ENCODE measurements at places on chromosomes 7 and 10.
A peak's percentile ranks its signal among the peaks of the same experiment; 100 is the strongest.

- no peak for DNase-seq
Measured at GRCh38 chr10:78770167-78771090, 298.3 kb upstream of the ZMIZ1 start.

- DNase-seq = no peak
Measured at GRCh38 chr7:155512246-155512887, 34.0 kb downstream of the CNPY1 start.

DNA sequence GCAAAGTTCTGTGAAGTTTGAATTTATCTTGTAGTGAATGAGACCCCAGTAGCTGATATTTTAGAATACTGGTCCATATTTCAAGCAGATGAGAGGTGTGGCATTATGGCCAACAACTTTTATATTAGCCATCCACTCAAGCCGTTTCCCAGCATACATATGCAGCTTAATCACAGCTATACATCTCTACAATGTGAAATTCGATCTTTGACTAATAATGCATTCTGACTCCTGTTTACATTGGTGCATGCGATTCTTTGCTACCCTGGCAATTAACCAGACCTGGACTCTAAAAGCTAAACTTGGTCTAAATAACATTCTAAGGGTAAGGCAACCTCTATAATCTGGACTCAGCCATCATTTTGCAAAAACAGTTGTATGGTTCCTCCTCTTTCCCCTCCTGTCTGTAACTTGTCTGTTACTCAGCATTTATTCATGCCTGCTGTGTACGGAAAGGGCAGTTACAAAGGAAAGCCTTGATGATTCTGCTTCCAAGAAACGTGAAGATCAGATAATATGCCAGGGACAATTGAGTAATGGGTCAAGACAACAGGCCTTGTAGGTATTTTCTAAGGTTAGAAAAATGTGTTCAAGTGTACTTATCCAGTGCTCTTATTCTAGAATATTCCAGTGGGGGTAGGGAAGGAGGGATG, 50.6 kb downstream of the PNLIPRP2 start:
- DNase-seq = peak; percentile 39

DNA sequence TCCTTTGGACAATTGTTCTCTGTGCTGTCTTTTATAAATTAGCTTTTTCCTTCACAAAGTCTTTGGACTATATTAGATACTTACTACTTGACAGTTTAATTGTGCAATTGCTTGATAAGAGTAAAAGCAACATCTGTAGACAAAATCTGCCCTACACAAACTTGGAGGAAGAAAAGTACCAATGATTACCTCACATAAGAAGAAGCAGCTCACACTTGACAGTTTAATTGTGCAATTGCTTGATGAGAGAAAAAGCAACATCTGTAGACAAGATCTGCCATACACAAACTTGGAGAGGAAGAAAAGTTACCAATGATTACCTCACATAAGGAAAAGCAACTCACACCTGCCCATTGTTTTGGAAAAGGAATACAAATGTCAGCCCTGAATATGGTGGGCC, 17.1 kb upstream of the SCIN start:
- DNase-seq = no peak

DNA sequence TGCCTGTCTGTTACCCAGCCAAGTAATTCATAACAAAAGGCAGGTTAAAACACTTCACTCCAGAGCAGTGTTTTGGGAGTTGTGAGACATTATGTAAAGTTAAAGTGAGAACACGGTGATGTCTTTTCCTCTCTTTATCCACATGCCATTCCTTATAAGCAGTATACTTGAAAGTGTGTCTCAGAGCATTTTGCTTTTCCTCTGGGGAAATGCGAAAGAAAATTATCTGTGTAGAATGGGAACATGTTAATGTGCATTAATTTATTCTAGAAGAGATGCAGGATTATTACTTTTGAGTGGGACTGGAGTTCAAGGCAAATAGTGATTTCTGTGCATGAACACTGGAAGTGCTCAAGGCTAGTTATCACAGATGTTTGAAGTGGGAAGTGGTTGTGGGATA, 170.4 kb downstream of the PLXDC2 start:
- DNase-seq = no peak

GRCh38 chr10:59179068-59179467, 2.6 kb downstream of the PHYHIPL start:
- no peak for DNase-seq

DNA sequence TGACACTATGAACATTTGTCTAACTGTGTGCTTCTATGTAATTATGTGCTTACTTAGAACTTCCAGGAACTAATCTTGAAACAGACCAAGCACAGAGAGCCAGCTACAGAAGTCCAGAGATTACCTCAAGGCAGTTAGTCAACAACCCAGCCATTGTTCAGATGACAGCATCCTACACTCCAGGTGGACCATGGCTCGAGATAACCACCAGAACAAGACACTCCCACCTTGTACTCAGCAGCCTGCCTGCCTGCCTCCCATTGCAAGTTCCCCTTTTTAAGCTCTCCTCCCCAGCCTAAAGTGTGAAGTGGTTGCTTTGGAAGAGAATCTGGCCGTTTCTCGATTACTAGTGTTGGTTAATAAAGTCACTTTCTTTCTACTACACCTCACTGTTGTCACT, 1080.6 kb upstream of the LRRN3 start:
- no peak for DNase-seq

GRCh38 chr7:41706228-41706930, 3.5 kb upstream of the INHBA start:
- DNase-seq = no peak

GRCh38 chr10:122931088-122931906, 20.9 kb downstream of the FAM24A start:
- no peak for DNase-seq

GRCh38 chr10:49397036-49397999, 1.4 kb upstream of the DRGX start:
- no peak for DNase-seq

DNA sequence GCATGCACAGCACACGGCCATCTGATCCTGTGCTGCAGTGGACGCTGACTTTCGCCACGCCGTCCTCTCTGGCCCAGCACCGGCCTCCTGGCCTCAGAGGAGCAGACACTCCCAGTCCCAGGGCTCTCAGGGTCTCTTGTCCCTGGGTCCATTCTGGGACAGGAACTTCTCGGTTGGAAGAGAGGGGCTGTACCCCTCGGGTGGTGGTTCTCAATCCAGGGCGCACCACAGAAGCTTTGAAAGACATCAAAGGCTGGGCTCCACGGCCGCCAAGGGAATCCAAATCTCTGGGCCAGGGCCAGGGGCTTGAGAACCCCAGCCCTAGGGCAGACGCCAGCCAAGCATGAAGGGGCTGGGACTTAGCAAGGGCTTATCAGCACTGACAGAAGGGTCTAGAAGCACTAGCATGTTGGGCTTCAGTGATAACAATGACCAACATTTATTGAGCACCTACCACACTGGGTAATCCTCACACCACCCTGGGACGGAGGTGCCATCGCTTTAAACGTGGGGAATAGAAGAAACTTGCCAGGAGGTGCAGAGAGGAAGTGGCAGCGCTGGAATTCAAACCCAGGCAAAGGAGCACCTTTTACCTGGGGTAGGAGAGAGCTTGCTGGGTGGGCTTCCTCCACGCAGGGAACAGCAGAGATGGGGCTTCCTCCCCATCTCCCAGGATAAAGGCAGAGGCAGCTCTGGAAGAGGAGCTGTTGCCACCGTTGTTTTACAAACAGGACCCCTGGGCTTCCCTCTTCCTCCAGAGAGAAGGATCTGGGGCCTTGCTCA, 1.8 kb upstream of the PYROXD2 start:
- no peak for DNase-seq

- DNase-seq = no peak
Measured at GRCh38 chr7:158771213-158771834, 58.0 kb downstream of the ESYT2 start.

- no peak for DNase-seq
Measured at GRCh38 chr10:14358886-14359573, 28.3 kb upstream of the FRMD4A start.

GRCh38 chr10:71975087-71975870, 11.1 kb downstream of the CHST3 start:
- DNase-seq = no peak

- DNase-seq = no peak
Measured at GRCh38 chr7:119630406-119630969, 642.5 kb upstream of the KCND2 start.

GRCh38 chr10:79430936-79431335, 14.5 kb downstream of the ZCCHC24 start:
- no peak for DNase-seq

GRCh38 chr10:98101366-98101765, 33.1 kb upstream of the R3HCC1L start:
- DNase-seq = no peak

DNA sequence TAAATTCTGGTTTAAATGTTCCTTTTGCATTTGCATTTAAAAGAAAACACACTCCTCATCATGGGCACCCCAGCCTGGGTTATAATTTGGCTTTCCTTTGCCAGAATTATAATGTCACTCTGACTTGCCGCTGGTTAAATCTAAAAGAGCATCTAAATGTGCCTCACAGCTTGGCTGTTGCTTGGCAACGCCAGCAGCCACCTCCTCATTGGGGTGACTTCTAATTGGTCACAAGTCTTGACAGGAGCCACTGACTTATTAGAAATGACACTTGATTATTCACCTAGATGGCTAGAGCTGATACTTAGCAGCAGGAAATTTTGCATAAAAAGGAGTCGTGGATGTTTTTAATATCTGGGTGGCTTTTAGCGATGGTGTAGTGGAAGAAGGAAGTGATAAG, 114.3 kb downstream of the TBXAS1 start:
- no peak for DNase-seq

- peak; percentile 3 for DNase-seq
Measured at GRCh38 chr10:78578929-78579328, 489.8 kb upstream of the ZMIZ1 start.

DNA sequence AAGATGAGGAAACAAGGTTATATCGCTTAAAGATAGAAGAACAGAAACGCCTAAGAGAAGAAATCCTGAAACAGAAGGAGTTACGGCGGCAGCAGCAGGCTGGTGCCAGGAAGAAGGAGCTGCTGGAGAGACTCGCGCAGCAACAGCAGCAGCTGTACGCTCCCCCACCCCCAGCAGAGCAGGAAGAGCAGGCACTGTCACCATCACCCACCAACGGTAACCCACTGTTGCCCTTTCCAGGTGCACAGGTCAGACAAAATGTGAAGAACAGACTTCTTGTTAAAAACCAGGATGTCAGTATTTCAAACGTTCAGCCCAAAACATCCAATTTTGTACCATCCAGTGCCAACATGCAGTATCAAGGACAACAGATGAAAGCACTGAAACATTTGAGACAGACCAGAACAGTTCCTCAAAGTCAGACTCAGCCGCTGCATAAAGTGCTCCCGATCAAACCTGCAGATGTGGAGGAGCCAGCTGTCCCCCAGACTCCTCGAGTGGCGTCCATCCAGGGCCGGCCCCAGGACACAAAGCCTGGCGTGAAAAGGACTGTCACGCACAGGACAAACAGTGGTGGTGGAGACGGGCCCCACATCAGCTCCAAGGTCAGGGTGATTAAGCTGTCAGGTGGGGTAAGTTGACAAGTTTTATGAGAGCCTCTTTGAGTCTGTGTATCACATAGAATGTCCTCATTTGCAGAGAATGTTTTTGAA, 67.1 kb downstream of the SHH start:
- no peak for DNase-seq

- DNase-seq = no peak
Measured at GRCh38 chr10:31346953-31347352, 27.9 kb downstream of the ZEB1 start.

- DNase-seq = no peak
Measured at GRCh38 chr7:151579644-151580043, 59.9 kb upstream of the RHEB start.

DNA sequence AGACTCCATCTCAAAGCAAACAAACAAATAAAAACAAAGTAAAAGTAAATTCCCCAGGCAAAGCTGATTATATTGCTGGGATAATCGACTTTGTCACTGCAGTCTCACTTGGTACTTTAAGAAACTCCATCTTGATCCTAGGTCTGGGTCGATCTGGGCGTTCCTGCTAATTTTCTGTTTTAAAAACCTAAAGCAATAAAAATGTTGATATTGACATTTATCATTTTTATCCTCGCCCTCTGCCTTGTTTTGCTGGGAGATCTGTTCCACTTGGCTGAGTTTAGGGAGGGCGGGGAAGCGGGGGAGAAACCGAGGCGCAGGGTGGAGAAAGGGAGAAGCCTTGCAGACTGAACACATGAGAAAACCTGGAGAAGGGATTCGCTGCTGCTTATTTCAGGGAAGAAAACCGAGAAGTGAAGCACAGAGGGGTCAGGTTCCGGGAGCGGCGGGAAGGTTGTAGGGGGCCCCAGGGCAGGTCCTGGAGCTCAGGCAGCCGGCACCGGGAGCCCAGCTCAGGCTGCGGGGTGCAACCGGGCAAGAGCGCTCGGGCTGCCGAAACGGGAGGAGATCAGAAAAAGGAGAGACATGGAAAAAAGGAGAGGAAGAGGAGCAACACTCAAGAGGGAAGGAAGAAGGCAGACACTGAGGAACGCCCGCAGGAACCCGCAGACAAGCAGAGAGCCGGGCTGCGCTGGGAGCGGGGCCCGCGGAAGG, 27.3 kb upstream of the KMT2C start:
- peak; percentile 74 for DNase-seq

DNA sequence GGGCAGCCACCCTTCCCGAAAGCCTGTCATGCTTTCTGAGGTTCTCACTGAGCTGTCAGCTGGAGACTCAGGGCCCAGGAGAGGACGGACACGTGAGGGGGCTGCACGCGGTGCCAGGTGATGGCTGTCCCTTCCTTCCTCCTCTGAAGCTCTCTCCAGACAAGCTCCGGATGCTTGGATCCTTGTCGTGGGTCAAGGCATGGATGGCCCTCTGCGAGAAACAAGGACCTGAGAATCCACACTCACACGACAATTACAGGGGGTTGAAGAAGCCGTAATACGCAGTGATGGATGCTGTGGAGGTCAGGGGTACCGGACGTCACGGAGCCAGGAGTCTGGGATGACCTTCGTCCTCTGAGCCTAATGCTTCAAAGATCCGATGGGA, 170.3 kb downstream of the USP6NL start:
- no peak for DNase-seq
